NCI-H1436 treated with DMSO at 0.1 percent for 48 hours (cell line): ENCODE measurements at places on chromosomes 1 and 21.

DNA sequence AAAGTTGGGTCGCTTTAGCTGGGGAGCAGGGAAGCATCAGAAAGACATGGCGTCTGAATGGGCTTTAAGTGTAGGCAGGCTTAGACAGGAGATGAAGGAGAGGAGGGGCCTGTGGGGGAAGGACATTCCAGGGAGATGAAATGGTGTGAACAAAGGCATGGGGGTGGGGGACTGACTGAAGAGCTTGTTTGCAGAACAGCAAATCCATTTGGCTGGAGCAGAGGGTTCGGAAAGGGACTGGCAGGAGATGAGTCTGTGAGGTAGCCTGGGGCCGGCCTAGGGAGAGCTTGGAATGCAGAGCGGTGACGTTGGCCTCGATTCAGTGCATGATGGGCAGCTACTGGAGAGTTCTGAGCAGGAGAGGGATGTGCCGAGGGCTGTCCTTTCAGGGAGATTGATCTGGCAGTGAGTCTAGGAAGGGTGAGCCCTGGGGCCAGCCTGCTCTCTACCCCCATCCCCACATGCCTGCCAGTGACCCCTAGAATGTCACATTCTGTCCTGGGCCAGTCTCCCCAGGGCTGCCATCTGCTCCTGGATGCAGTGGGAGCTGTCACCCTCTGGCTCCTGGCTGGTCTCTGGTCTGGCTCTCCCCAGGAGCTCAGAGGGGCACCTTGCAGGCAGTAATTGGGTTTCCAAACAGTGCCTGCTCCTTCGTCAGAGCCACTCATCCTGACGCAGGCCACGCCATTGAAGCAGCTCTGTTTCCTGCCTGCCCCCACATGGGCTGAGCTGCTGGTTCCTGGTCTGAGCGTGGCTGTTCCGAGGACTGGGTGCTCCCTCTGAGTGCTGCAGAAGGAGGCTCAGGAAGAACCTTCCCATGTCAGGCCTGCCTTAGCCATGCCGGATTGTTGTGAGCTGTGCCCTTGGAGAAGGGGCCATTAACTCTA, 22.3 kb upstream of the TMEM222 start:
- no peak for DNase-seq

DNA sequence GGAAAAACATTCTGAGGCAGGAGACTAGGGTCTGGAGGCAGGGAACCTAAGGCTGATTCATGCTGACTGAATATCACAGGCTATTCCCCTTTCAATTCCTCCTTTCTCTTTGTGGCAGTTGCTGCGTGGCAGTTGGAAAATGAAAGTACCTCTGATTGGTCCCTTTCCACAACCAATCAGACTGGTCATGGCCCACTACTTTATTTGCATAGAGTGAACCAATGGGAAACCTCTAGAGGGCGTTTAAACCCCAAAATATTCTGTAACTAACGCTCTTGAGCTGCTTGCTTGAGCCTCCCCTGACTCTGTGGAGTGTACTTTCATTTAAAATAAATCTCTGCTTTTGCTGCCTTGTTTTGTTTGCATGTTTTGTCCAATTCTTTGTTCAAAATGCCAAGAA, 27.7 kb upstream of the VN1R5 start:
- DNase-seq = no peak

GRCh38 chr1:204316164-204316563, 43.6 kb downstream of the PLEKHA6 start:
- DNase-seq = no peak

DNA sequence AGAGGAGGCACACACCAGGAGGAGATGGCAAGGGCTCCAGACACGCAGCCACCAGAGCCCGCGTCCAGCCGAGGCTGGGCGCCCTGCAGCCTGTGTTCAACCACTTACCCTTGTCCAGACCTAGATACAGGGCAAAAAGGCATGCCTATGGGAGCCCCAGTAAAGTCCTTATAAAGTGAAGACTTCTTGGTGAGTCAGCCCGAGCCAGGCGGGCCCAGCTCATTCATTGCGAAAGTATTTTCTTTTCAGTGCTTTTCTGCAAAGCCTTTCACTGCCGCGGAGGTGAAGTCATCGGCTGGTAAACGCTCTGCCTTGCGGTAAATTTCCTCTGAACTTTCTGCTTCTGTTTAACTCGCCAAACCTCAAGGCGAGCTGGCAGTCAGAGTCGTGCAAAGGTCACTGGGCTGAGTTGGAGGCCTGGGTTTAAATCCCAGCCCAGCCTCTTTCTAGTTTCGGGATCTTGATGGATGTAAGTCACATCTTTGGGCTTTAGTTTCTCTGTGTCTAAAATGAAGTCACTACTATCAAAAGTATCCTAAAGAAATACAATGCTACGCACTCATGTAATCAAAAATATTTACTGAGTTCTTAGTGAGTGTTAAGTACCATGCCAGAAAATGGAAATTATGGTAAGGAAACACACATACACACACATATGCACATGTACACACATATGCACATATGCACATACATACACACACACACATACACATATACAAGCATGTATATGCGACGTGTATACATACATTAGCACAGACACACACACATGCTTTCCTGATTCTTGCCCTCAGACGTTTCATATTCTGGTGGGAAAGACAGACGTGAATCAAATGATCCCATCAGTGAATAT, 54.7 kb upstream of the IFFO2 start:
- DNase-seq = no peak

DNA sequence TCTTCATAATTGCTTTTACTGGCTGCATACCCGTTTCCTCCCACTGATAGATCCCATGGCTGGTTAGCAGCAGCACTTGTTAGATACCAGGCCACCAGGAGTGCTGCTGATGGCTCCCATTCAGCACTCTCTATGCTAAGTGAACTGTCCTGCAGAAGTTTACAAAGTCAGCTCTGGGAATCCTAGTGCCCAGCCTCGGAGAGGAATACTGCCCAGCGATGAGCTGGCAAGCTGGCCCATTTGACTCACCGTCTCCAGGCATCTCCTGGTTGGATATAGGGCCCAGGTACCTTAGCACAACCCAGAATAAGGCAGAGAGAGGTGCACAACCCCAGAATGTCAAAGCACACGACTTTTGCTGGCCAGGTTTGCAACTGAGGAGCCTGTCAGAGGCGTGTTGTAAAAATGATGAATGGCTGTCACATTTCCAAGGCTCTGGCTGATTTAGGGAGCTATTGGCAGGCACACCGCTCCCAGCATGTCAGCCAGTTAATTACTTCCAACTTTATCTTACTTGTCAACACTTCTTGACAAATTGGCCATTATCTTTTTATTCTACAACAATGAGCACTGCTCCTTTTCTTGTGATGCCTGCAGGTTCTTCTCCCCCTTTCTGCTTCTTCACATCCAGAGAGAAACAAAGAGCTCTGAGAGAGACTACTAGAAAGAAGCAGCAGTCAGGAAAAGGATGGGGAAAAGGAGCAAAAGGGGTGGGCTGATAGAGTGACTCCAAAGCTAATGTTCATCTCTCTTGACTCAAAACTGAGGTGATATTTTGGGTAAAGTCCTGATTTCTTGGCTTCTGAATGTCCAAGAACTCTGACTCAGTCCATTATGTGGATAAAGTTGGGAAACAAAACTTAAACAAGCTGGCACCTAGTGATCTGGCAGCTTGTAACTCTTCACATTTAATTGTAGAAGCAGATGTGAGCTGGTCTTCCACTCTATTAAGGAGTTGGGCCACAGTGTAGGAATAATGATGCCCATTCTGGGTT, 10.8 kb upstream of the ANGPTL7 start:
- no peak for DNase-seq

GRCh38 chr1:160416369-160416768, 16.0 kb downstream of the VANGL2 start:
- no peak for DNase-seq

DNA sequence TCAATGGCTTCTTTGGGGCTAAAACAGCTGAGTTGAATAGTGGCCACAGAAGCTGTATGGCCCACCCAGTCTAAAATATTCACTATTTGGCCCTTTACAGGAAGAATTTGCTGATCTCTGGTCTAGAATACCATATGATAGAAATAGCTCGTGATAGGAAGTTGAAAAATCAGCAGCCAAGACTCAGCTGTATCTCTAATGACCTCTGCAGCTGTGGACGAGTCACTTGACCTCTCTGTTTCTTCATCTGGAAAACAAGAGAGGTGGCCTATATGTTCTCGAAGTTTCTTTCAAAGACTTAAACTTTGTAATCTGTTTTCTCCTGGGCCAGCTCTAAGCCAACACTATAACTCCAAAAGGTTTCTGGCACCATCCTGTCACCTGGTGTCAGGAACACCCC, 129.2 kb downstream of the ZBTB18 start:
- no peak for DNase-seq

GRCh38 chr1:199851439-199852140, 175.9 kb upstream of the NR5A2 start:
- no peak for DNase-seq

GRCh38 chr1:179217943-179218507, 11.5 kb downstream of the ABL2 start:
- DNase-seq = no peak

- no peak for DNase-seq
Measured at GRCh38 chr1:10727751-10728232, 68.7 kb downstream of the CASZ1 start.

DNA sequence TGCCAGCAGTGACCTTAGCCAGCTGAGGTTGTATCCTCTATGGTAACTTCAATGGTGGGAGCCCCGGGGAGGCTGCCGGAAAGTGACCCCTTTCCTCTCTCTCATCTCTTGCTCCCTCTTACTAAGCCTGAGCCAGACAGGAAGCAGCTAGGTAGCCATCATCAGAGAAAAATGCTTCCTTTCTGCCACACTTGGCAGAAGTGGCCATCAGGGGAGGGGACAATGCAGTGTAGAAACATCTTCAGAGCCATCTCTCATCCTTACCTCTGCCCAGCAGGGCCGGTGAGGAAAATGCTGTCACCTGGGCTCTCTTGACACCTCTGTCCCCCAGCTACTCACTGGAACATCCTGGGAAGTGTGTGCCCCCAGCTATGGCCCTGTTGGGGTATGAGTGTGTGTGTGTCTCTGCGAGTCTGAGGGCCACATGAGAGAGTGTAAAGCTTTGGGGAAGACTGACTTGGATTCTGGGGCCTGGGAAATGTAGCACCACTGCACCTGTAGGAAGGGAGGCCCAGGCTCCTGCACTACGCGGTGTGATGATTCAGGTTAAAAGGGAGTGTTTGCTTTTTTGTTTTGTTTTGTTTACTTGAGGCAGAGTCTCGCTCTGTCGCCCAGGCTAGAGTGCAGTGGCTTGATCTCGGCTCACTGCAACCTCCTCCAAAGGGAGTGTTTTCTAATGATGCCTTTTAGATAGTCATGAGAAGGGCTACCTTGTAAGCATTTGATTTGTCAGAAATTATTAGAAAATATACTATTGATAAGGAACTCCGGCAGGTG, 48.7 kb upstream of the CNTN2 start:
- no peak for DNase-seq

- no peak for DNase-seq
Measured at GRCh38 chr1:34066981-34067603, 97.9 kb downstream of the CSMD2 start.

GRCh38 chr1:116671912-116672311, 4.4 kb upstream of the IGSF3 start:
- DNase-seq = no peak

GRCh38 chr1:96552451-96552850, 169.1 kb upstream of the PTBP2 start:
- no peak for DNase-seq

- no peak for DNase-seq
Measured at GRCh38 chr1:207965392-207966387, 54.8 kb upstream of the CD34 start.

DNA sequence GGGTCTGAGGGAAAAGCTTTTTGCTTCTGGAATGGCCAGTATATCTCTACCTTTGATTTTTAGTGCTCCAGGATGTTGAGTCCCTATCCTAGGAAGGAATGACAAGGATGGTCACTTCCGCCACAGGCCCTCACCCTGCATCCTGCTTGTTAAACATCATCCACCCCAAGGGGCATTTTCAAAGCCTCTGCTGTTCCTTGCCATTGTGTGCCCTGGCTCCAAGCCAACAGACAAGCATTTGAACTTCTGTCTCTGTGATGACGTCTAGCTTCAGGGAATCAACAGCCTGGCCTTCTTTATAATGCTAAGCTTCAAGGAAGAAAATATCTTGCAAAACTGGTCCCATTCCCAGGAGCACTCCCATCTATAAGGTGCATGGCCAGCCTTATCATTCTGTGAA, 12.3 kb upstream of the JAM2 start:
- DNase-seq = no peak

DNA sequence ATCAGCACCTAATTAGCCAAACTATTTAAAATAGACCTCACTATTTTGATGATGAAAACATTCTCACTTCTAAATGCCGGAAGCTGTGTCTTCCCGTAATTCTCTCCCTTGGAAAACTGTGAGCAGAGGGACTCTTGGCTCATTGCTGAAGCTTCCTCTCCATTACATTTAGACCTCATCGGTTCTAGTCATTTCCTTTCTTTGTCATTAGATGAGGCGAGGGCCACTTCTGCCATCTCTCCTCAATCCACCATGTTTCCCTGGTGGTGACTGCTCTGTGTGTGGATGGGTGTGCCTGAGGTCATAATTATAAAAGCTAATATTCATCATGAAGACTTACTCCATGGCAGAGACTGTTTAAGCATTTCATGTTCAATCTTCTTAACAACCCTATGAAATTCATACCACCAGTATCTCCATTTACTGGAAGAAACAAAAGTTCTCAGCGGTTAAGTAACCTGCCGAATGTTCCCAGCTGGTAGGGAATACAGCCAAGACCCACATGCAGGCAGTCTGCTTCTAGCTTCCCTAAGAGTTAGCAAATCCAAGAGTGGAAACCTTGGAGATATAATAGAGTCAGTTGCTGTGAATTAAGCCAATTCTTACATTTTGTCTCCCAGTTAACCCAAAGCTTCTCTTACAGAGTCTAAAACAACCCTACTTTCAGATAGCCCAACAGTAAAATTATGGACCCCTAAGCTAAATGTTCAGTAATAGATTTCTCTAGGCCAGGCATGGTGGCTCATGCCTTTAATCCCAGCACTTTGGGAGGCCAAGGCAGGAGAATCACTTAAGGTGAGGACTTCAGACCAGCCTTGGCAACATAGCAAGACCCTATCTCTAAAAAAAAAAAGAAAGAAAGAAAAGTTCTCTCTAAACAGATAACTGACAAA, 156.2 kb downstream of the ZBTB18 start:
- no peak for DNase-seq

DNA sequence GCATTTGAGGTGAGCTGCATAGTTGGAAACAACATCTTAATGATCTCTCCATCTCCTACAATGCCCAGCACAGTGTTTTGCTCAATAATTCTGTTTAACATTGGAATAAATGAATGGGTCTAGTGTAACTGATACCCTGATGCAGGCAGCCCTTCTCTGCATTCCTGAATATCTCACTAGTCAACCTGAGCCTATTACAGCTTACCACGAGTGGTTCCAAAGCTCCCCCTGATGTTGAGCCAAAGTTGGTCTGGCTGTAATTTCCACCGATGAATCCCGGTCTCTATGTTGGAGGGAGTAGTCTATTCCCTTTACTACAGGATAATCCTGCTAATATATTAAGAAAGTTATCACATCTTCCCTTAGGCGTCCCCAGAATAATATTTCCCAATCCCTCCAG, 63.8 kb downstream of the ZBTB18 start:
- no peak for DNase-seq

DNA sequence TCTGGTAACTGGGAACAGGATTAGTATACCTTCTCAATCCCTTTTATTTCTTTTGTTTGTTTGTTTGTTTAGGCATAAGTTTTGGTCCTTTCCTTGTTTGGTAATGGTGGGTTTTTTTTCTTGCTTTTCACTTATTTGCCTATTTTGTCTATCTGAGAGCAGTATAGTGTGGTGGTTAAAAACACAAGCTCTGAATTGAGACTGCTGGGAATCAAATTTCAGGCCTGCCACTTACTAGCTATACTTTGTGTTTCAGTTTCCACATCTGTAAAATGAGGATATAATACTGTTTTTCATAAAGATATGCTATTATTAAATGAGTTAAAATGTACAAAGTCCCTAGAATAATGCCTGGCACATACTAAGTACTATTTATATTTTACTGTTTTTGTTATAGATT, 81.6 kb upstream of the IVNS1ABP start:
- no peak for DNase-seq
